NCI-H187 treated with DMSO at 0.1 percent for 48 hours (cell line): ENCODE measurements at places on chromosomes 3 and 15.

GRCh38 chr3:127393131-127393820 lies 105.4 kb upstream of the PRR20G start:
- no peak for DNase-seq

- DNase-seq = no peak
These were observed 47.4 kb downstream of the MRPL46 start for GRCh38 chr15:88419830-88420229.

GRCh38 chr3:141421186-141421585 lies 52.9 kb downstream of the ZBTB38 start:
- DNase-seq = no peak

- DNase-seq = no peak
These were observed 831 bp upstream of the ROBO2 start for GRCh38 chr3:77038930-77039605.

GRCh38 chr3:38163117-38163840 lies 2.1 kb upstream of the OXSR1 start:
- no peak for DNase-seq

- DNase-seq = no peak
These were observed 1.3 kb upstream of the RFX7 start for GRCh38 chr15:56244811-56245576.

DNA sequence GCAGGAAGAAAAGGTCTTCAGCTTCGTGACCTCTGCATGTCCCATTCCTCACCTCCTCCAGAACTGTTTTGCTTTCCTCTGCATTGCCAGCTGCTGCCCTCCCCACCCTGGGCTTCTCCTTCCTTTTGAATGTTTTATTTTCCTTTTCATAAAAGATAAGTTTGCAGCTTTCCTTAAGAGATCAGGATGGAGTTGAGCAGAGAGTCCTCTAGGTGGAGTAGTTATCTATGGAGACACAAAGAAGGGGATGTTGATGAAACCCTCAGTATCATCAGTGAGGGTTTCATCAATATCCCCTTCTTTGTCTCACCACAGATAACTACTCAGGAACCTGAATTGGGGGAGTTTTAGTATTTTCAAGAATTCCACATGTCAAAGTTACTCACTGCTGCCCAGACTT lies 19.0 kb upstream of the SLC25A36 start:
- DNase-seq = no peak

DNA sequence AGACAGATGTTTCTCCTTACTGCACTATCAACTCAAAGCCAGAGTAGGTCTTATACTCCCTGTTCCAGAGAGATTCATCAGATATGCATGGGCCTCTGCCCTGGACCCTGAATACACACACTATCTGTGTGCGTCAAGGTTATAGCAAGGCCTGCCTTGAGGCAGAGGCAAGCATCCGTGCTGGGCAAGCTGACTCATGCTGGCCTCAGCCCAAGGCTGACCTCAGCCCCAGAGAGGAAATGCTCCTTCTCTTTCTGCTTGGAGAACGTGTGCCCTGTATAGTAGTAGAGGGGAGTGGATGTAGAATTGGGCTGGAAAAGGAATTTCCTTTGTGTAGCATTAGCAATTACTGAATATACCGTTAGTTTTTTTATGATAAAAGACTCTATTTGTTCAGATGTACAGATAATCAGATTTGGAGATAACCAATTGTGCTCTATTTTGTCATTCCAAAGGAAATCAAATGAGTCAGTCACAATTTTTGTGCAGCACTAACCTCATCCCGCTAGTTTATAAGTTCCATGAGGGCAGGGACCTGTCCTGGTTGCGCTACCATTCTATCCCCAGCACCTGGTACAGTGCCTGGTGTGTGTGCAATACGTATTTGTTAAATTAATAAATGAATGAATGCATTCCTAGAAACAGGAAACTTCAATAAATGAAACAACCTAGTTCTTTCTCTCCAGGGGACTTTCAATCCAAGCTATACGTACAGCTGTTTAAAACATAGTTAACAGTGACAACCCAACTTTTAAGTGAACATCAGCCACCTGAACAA lies 13.3 kb upstream of the PAQR9 start:
- no peak for DNase-seq

DNA sequence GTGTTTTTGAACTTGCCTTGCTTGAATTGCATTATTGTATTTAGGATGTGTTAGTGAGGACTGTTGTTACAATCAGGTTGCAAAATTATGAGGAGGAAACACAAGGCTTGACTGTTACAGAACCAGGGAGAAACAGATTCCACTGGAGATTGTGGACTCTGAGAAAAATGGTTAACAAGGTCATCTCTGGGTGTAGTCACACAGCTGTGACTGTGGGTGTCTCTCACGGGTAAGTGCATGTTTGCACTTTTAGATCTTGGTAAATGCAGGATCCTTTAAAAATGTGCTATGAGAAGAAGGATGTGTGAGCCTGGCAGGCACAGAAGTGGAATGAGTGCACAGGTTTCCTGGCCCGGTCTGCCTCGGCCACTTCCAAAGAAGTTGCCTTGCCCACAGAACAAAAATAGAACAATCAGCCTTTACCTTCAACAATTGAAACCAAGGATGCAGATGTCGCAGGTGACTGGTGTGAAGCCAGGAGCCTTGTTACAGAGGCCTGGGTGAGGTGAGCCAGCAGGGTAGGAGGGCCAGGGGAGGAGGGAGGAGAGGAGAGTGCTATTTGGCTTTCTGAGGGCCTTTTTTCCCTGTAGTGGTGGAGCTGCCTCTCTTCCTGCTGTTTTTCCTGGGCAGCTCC lies 68.0 kb downstream of the ABHD5 start:
- no peak for DNase-seq
